ENCODE measurements at places on chromosomes 13 and 19. TPM values are rescaled to one million over a fixed set of nuclear protein-coding genes. Genes with fewer than 3 reads are reported as not detected.
A peak's percentile ranks its signal among the peaks of the same experiment; 100 is the strongest.

Gene PSG5
- not detected for polyA plus RNA-seq

Gene SIGLEC12
- 0.31 TPM for polyA plus RNA-seq

Gene CGB5
- polyA plus RNA-seq = not detected

DNA sequence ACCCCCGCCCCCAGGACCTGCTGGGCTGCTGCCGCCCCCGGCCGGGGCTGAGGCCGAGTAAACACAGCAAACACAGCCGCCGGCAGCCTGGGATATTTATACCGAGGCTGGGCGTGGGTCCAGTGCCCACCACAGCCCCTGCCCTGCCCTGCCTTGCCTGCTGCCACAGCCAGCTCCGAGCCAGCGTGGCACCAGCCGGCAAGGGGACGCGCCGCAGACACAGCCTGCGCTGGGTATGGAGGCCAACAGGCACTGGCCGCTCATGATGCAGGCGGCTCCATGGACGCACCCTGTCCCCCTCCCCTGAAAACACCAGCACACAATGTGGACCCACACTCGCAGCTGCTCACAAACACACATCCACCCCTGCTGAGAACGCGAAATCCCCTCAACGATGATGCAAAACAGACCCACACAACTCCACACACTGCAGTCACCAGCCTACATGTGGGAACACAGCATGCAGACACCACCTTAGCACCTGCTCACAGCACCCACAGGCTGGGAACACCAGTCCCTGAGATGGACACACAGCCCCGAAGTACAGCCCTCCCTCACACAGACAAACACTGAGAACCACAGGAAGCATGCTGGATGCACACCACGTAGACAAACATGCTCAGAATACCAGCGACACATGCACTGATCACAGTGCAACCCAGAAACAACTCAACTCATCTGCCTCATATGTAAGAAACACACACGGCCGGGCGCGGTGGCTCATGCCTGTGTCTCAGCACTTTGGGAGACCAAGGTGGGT, 16.2 kb downstream of the CCDC97 start:
- DNase-seq = peak; percentile 60

DNA sequence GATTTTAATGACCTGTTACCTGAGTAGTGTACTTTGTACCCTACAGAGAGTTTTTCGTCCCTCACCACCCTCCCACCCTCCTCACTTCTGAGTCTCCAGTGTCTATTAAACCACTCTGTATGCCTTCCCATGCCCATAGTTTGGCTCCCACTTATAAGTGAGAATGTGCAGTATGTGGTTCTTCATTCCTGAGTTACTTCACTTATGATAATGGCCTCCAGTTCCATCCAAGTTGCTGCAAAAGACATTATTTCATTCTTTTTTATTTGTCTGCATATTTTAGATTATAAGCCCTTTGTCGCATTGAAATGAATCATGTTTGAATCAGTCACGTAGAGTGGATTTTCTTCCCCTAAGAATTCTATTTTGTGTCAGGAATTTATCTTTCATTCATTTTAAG, 12.2 kb upstream of the HTR2A start:
- no peak for DNase-seq

DNA sequence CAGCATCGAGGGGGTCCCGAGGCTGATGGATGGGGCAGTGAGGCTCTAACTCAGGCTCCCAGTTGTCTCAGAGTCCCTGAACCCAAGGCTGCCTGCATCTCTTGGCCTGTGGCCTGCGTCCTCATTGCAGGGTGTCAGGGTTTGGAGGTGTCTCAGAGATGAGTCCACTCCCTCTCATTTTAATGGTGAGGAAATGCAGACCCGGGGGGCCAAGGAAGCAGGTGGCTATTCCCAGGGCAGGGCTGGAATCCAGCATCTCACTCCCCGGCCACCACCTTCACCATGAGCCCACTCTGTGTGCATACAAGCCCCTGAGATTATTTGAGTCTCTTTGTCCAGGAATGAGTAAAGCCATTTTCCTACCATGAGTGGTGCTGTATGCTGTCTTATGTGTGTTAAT, 21.4 kb downstream of the TEX29 start:
- DNase-seq = no peak

- no peak for DNase-seq
These were observed 45.7 kb upstream of the FLT1 start for GRCh38 chr13:28540612-28541011.

DNA sequence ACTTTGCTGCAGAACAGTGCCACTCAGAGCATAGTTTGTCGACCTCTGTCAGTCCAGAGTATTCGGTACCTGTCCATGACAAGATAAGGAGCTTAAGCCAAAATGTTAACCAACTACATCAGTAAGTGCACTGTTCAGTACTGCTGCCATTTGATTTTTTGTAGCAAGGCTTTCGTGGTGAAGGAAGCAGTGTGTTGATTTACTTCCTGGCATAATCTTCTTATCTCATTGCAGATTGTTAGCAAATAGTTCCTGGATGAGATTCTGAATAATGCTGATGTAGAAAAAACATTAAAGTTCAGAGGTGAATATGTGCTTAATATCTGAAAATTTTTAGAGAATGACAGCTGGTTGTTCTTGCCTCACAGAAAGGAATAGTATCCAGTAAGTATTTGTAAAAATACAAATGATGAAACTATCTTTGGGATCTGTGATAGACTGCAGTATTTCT, 85.7 kb downstream of the LRRC63 start:
- no peak for DNase-seq

DNA sequence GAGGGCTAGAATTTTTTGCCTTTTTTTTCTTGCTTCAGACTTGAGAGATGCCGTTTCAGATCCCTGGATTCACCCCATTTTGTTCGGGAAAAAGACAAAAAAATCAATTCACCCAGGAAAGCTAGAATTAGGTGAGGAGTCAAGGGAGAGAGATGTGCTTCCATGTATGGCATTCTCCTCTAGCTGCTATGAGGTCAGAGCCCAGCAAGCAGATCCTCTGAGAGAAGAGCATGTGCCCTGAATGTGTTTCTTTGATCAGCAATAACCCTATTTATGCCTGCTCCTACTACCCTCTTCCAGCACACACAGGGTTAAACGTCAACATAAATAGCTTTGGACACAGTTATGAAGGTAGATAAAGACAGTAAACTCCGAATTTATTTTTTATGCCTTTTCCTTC, 53.6 kb downstream of the NDFIP2 start:
- DNase-seq = no peak

GRCh38 chr19:46176116-46176860, 28.2 kb downstream of the IGFL2 start:
- no peak for DNase-seq

DNA sequence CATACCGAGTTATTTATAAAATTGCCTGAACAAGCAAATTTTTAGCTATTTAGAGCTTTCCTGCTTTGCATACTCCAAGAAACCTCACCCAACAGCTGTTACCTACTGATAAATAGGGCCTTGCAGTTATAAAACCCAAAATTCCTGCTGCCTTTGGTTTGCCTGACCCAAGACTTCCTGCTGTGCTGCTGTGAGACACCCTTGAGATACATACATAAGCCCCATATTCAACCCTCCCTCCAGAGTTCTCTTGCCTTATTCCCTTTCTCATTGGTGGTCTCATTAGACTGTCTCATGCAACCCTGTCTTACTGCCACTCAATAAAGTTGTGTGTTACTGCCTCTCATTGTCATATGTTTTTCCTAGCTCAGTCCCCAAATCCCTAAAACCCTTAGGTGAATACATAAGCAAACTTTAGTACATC, 677.6 kb downstream of the UQCRFS1 start:
- no peak for DNase-seq

DNA sequence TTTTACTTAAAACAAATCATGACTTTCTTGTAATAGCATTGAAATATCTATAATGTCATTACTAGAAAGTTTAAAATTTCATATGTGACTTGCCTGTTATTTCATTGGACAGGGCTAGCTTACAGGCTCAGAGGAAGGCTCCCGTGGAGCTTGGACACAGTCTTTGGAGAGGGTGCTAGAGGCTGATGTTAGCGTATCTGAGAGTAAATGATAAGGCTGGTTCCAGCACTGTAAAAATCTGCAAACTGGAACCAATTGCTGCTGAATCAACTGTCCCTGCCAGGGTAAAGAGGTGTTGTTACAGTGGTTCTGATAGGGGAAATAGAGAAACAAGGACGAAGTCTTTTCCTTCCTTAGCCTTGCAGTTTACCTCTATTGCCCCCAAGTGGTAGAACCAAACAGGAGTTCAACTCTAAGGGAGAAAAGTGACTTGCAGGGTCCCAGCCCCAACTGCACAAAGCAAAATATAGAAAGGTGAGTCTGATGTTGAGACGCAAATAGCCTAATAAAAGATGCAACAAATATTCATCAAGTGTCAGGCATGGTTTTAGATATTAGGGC, 901.7 kb downstream of the DIAPH3 start:
- no peak for DNase-seq

GRCh38 chr19:35278578-35279284, 3.6 kb upstream of the HAMP start:
- DNase-seq = no peak
